ENCODE measurements at places on chromosomes 4 and X.

DNA sequence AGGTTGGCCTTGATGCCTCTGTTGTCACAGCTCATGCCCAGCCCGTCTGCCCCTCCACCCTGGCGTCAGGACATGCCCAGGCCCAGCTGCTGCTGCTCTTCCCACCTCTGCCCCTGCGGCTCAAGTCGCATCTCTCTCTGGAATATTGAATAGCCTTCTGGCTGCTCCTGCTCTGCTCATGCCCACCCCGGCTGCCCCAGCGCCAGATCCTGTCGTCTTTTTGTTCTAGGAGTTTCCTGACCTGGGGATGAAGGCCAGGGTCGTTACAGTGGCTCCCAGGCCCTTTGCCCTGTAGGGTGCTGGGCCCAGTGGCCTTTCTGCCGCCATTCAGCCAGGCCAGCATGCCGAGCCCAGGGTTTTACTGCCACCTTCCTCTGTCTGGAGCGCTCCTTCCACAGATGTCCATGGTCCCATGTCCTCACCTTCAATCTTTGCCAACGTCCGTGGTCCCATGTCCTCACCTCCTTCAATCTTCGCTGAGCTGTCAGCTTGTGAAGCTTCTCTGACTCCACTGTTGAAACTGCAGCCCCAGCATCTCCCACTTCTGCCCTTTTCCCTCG is 9.7 kb downstream of the MAEA start:
- DNase-seq = no peak

DNA sequence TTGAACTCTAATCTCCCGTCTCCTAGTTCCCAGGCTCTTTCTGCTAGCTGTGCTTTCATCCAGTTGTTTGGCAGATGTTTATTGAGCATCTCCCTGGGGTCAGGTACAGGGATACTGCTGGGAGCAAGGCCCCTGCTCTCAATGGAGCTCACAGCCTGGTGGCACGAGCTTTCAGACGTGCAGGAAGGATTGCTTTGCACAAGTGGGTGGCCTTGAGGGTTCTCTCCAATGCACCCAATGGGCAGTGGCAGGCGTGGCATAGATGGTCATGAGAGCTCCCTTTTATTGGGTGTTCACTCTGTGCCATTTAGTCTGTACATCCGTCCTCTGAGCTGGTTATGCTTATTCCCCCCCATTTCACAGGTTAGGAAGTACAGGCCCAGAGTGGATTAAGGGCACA is 235.2 kb downstream of the EVC2 start:
- no peak for DNase-seq

DNA sequence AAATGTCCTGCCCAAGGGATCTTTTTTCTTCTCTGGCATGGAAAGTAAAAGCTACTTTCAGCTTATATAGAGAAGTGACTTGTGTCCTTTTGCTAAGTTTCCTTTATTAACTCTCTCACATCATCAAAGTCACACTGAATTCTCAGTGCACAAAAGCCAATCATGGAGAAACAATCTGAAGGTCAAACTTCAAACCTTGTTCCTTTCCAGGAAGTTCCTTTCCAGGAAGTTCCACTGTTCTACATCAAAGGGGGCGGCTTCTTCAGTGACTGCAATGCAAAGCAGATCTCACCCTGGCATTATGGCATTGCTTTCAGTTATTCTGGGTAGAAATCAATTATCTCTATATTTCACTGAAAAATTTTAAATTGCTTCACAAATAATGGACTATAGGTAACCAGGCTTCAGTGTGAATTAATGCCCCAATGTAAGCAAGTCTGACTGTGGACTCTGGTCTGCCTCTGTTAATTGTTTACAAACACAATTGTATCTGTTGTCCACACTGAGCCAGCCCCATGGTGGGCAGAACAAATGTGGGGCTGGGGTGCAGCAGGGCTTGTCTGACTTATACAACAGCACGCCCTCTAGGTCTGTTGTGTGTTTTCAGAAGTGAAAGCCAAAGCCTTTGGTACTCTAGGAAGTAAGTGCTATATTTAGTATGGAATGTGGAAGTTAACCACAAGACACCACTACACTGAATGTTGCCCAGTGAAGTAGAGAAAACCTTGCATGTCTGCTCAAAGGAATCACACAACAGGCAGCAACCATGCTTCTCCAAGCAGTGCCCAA is 98.8 kb downstream of the CDS1 start:
- no peak for DNase-seq

DNA sequence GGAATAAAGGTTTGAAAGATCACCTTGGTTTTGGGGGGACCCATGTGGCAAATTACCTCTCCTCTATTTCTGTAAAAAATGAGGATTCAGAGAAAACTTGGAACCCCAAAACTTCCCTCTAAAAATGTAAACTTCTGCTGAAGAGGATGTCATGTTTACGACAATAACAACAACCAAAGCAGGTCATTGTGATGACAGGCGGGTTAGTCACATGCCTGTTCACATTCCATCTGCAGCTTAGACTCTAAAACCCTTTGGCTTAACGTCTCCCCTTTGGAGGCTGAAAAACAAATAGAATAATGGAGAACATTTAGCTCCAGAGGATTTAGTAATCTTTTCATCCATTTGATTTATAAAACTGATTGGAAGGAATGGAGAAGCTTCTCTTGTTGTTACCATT is 75.0 kb upstream of the FAM9C start:
- DNase-seq = peak; percentile 12

- no peak for DNase-seq
These were observed 326.3 kb downstream of the RAPGEF2 start for GRCh38 chr4:159428975-159429692.

- DNase-seq = no peak
These were observed 24.8 kb upstream of the FAM193A start for GRCh38 chr4:2511645-2512131.

GRCh38 chr4:154807042-154807630 is 26.1 kb downstream of the RBM46 start:
- DNase-seq = peak; percentile 74

GRCh38 chr4:113978561-113979147 is 793 bp downstream of the ARSJ start:
- peak; percentile 41 for DNase-seq

- DNase-seq = peak; percentile 33
These were observed 39.7 kb downstream of the VEGFC start for GRCh38 chr4:176753049-176753448.

DNA sequence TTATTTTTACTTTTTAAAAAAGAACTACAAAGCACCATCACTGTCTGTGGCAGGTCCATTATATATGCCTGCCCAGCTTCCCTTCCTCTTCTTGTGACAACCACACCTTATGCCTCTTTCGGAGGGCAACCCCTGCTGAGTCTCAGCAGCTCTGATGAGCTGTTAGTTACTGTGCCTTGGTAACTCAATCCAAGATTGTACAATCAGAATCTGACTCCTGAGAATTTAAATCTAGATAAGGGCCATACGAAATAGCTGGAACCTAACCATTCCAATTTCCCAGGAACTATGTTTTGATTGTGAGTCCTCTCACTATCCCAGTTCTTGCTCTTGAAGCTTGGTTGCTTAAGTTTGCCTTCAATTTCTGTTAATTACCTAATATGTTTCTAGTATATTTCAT is 61.9 kb downstream of the ADAMTS3 start:
- DNase-seq = no peak

- DNase-seq = no peak
These were observed 16.7 kb downstream of the EDA2R start for GRCh38 chrX:66622209-66622608.

DNA sequence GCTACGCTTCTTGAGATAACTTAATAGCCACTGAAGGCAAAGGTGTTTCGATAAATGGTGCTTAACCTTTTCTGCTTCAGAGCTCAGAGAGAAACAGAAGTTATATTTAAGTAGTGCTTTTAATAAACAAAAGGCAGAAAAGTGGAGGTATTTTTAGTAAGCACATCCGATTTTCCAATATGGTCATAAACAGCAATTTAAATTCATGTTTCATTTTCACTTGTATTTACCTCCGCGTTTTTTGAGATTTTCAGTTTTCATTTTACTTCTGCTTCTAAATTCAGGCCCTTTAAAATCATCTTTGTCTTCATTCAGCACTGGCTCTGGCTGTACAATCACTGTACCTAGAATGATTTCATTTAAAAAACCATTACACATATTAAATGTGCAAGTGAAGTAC is 92.4 kb downstream of the ATRX start:
- DNase-seq = no peak

DNA sequence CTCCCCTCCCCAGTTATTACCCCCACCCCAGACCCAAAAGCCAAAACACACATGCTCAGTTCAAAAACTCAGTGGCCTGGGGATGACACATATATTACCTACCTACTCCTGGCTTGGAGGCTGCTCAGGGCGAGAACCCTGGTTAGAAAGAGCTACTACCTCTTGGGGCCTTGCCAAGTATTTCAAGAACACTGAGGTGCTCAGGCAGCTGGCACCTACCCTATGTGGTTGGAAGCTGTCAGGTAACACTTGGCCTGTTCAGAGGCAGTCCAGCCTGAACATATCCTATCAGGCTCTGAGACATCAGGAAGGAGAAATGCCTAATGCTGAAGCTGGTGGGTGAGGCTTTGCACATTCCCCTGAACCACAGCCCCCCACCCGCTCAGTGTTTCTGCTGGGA is 4.9 kb downstream of the BCAP31 start:
- DNase-seq = no peak

DNA sequence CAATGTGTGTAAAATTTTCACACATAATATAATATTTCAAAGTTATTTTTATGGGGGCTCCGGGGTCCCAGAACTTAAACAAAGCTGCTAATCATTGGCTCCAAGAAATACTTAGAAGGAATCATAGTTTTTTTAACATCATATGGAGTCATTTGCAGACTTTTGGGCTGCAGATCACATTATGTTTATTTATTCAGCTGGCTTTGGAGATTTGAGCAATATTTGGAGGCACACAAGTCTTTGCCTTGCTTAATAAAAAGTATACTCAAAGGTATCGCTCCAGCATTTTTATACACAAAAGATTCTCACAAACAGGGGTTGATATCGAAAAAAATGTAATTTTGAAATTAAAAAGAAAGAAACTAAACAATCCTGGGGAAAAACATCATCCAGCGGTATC is 382.5 kb upstream of the TENM3 start:
- DNase-seq = no peak

Measured in RKO (cell line).